Mammary epithelial cell (primary cell): ENCODE measurements at places on chromosomes 5 and 9. TPM values are rescaled to one million over a fixed set of nuclear protein-coding genes. Genes with fewer than 3 reads are reported as not detected.

The SUSD3 gene
- total RNA-seq, result 1.8 TPM

The WDR31 gene
- 2.3 TPM in 2 replicates for total RNA-seq

The CDX1 gene
- total RNA-seq, result not detected

The IRX1 gene
- total RNA-seq, result 23.1 and 29.8 TPM in 2 replicates

The ANKRD31 gene
- total RNA-seq, result 0.33 TPM

The SYK gene
- 10.6 and 12.4 TPM in 2 replicates for total RNA-seq

The DOCK8 gene
- total RNA-seq, result 3.1 and 4.0 TPM in 2 replicates

The CCDC192 gene
- not detected in 2 replicates for total RNA-seq

The OR2Y1 gene
- total RNA-seq, result not detected in 2 replicates

The INSL4 gene
- total RNA-seq, result not detected

The SECISBP2 gene
- total RNA-seq, result 24.5 TPM

The MBLAC2 gene
- total RNA-seq, result 7.8 and 9.5 TPM in 2 replicates

The SLCO4C1 gene
- 0.07 TPM in 1 of 2 replicates, not detected in the other for total RNA-seq

The GPRIN1 gene
- total RNA-seq, result 2.9 and 8.7 TPM in 2 replicates

The OR1J2 gene
- not detected for total RNA-seq

The FST gene
- 488 and 507 TPM in 2 replicates for total RNA-seq

The TMED7 gene
- 132 TPM for total RNA-seq

The TERT gene
- total RNA-seq, result not detected in 2 replicates

The FOXD4L5 gene
- 0.67 TPM for total RNA-seq

The FCN2 gene
- not detected in 2 replicates for total RNA-seq

The AHRR gene
- total RNA-seq, result 2.9 and 3.1 TPM in 2 replicates

The DOCK2 gene
- 0.78 TPM in 1 of 2 replicates, not detected in the other for total RNA-seq

The PLEKHG4B gene
- 0.09 and 0.19 TPM in 2 replicates for total RNA-seq

The DMRT3 gene
- total RNA-seq, result not detected

The PCDHGA9 gene
- total RNA-seq, result 3.2 TPM

The SEMA4D gene
- total RNA-seq, result 0.48 and 1.7 TPM in 2 replicates

The CDHR2 gene
- under 0.01 TPM for total RNA-seq

The GRIA1 gene
- under 0.01 TPM for total RNA-seq

The CD72 gene
- 1.5 and 2.4 TPM in 2 replicates for total RNA-seq

The GBA2 gene
- total RNA-seq, result 47.3 and 49.8 TPM in 2 replicates

The ADRA1B gene
- total RNA-seq, result 0.67 TPM

The C7 gene
- total RNA-seq, result not detected

The C5orf34 gene
- 5.2 TPM for total RNA-seq

The NR6A1 gene
- 2.9 and 3.2 TPM in 2 replicates for total RNA-seq

The PTGDS gene
- total RNA-seq, result 2.2 TPM

The RGS3 gene
- total RNA-seq, result 63.5 and 67.4 TPM in 2 replicates

The GLRA1 gene
- total RNA-seq, result not detected in 2 replicates

The TNFSF15 gene
- total RNA-seq, result 1.5 and 2.1 TPM in 2 replicates

The MTMR12 gene
- total RNA-seq, result 19.0 and 21.0 TPM in 2 replicates

The DIPK1B gene
- 0.35 TPM in 1 of 2 replicates, not detected in the other for total RNA-seq

The F2RL2 gene
- total RNA-seq, result 0.17 TPM

The FRMD3 gene
- 3.7 TPM for total RNA-seq

The SEMA6A gene
- total RNA-seq, result 7.7 TPM

The PHYHD1 gene
- 2.5 TPM in 2 replicates for total RNA-seq

The DNAH5 gene
- total RNA-seq, result 1.5 TPM

The TMEFF1 gene
- total RNA-seq, result 0.26 and 0.35 TPM in 2 replicates

The SLC25A2 gene
- total RNA-seq, result 0.28 and 0.45 TPM in 2 replicates

The SCAMP1 gene
- 43.6 and 48.8 TPM in 2 replicates for total RNA-seq

The PCDHB1 gene
- not detected in 2 replicates for total RNA-seq

The RNF208 gene
- total RNA-seq, result not detected

The SH3TC2 gene
- 28.9 and 42.0 TPM in 2 replicates for total RNA-seq

The CKMT2 gene
- not detected in 2 replicates for total RNA-seq

The LCN1 gene
- not detected in 2 replicates for total RNA-seq

The IL17B gene
- 0.50 TPM for total RNA-seq
